ENCODE measurements at places on chromosomes 3 and 15.

DNA sequence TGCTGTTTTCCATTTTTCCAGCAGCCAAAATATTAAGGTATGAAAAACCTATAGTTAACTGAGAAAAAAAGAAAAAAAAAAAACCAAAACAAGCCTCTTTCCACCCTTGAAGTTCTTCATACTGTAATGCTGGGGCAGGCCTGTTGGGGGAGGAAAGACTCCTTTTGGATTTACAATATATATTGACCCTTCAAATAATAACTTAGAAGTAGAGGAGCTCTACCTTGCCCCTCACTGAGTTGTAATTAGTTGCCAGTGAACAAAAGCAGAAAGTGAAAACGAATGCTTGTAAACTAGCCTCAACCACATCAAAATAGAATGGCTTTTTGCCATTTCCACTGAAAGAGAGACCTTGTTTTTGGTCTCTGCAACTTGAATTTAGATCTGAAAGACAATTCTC lies 326.6 kb downstream of the NR2F2 start:
- DNase-seq: no peak

DNA sequence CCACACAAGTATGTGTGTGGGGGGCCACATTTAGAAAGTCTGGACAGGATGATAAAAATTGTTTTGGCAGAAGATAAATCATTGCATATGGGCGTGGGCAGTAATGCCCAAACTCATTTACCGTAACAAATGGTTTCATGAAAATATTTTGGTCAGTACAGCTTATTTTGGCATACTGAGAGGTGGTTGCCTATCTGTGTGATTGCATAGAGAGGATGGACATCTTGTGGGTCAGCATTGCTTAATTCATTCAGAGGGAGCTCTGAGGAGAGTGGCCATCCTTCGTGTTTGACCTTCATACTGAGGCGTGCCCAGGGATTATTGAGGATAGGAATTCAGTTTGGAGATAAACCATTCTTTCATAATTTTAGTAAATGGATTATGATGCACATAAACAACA lies 162.5 kb downstream of the GAP43 start:
- DNase-seq: no peak

DNA sequence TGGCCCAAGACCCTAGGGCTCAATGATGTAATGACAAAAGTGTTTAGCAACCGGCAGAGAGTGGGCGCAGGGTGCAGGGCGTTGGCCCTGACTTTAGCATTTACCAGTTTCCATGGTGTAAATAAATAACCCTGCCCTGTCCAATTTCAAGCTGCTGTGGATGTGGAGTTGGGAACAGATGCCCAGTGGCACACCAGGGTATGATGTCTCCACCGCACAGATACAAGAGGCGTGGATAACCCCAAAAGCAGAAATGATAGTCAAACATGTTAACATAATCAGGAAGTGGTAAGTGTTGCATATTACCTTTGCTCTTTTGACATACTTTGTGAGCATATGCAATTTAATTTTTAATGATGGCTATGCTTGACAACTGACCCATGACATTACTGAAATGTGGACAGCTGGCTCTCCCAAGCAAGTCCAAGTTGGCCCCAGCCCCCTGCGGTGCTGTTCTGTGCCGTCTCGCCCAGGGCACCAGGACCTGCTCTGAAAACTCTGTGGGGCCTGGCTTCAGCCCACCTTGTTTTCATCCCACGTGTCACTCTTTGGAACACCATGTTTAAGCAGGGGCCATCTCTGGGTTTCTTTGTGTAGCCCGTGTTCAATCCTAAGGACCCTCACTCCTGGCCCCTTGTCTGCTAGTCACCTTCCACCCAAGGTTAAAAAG lies 10.8 kb upstream of the ANPEP start:
- no peak for DNase-seq

- no peak for DNase-seq
Measured at GRCh38 chr15:77698481-77698880, 65.8 kb upstream of the LINGO1 start.

- DNase-seq: no peak
Measured at GRCh38 chr3:109924196-109924595, 586.9 kb upstream of the DPPA4 start.

DNA sequence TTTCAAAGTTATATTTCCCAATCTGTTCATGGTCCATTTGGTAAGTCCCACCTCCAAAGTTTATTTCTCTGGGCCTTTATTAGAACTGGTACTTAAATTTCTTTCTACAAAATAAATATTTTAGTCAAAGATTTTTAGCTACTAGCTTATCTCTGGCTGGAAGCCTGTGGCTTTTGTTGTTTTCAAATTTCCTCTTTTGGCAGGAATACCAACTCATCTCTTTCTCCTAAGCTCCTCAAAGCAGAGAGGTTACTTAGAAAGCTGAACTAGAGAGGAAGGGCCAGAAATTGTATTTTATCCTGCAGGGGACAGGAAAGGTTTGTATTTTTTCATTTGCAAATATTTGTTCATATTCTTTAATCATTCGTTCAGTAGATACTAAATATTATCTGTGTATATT lies 227.8 kb downstream of the TBL1XR1 start:
- DNase-seq: no peak

GRCh38 chr15:23797747-23798446 lies 110.8 kb upstream of the NDN start:
- no peak for DNase-seq

- no peak for DNase-seq
Measured at GRCh38 chr3:108327168-108327567, 30.8 kb downstream of the HHLA2 start.

DNA sequence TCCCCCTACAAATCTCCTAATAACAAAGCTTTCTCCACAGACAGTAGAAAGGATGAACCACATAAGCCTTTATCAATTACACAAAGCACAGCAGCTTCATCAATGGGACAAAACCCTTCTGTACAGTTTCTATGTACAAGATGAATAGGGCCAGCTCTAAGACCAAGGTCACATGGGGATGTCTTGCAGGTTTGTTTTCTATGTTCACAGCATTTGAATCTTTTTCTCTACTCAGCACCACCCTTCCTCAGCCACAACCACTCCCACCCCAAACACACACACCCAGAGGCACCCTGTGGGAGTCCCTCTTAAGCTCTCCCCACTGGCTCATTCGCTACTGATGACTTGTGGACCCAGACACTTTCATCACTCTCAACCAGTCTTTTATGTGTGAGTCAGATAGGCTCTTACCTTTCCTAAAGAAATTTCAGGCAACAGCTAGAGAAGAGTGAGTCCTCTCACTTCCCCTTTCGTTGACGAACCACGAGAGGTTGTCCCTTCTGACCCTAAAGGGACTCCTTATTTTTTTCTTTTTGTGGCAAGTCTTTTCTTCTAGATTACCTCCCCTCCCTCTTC lies 57.9 kb downstream of the ARHGAP31 start:
- DNase-seq: peak; percentile 8

GRCh38 chr3:82999777-83000176 lies 1238.3 kb upstream of the GBE1 start:
- no peak for DNase-seq

- DNase-seq: no peak
Measured at GRCh38 chr15:39618063-39618823, 37.4 kb downstream of the THBS1 start.

DNA sequence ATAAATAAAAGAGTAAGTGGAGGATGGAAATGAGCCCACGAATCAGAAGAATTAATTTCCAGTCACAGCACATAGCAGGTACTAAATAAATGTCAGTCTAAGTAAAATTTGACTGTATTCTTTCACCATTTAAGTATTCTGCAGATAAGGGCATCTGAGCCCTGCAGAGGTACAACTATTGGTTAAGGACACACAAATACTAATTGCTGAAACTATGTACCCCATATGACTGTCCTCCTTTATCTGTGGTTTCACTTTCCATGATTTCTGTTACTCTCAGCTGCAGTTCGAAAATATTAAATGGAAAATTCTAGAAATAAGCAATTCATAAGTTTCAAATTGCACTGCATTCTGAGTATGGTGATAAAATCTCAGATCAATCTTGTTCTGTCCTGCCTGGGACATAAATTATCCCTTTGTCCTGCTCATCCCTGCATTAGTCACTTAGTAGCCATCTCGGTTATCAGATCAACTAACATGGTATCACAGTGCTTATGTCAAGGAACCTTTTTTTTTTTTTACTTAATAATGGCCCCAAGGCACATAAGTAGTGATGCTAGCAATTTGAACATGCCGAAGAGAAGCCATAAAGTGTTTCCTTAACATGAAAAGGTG lies 95.1 kb downstream of the LSAMP start:
- DNase-seq: no peak

GRCh38 chr3:43035801-43036365 lies 56.8 kb downstream of the GASK1A start:
- no peak for DNase-seq

DNA sequence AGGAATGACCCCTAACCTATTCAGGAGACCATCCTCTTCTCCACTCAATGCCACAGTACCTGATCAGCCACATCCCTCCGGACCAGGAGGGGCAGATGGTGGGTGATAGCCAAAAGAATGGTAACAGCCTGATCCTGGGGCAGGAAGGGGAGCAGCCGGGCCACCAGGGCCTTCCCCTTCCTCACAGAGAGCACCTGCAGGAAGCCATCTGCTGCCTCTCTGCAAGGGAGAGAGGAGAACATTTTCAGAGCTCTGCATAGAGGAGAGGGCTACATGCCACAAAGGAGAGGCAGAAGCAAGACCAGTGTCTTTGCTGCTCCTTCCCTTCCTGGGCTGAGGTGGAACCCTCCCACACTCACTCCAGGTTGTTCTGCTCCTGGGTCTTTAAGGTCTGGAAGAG lies 5.5 kb upstream of the SPG11 start:
- no peak for DNase-seq

DNA sequence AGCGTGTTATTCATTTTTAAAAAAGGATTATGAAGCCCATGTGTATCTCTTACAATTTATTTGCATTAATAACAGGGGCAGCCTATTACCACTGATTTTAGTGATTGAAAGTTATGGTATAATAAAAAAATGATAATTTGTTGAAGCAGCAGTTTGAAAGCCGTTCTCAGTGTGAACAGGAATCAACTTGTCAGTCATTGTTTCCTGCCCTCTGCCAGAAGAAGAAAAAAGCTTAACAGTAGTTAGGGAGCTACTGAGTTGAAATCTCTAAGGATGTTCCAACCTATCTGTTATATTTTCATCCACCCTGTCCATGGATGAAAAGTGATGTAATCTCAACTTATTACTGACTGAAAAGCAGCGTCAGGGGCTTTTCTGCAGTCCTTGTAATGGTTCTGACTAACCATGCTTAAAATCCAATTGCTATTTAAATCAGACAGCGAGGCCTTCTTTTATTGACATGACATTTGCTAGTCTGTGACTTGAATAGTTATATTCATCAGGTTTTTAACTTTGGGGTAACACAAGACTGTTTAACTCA lies 486.7 kb downstream of the ROBO2 start:
- no peak for DNase-seq

GRCh38 chr3:41681479-41681878 lies 280.4 kb downstream of the ULK4 start:
- DNase-seq: no peak

DNA sequence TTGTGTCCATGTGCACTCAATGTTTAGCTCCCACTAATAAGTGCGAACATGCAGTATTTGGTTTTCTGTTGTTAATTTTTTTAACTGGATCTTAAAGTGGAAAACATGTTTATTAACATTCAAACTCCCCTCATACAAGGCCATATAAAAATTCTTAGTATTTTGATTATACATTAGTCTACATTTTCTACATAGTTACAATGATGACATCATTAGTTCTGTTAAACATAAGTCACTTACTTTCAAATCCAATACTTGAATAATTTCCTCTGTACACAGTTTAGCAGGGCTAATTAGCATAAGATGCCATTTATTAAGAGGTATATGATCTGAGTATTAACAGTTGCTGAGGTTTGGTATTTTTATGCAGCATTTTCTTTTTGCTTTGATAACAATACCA lies 91.3 kb upstream of the CCDC39 start:
- DNase-seq: no peak

DNA sequence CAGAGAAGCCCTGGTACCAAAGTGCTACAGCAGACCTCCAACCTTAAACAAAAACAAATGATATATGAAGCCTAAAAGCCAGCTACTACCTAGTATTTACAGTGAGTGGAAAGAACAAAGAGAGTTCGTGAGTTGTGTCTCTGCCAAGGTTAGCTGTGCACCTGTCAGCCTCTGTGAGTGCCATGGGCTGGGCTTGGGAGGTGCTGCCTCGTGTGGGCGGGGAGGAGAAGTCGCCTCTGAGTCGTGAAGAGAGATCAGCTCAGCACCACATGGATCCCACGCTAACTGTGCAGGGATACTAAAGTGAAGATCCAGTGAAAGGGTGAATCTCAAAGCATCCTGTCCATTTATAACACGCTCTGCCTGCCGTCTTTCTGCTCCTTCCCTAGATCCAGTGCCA lies 101.9 kb downstream of the CHDH start:
- DNase-seq: no peak

GRCh38 chr3:66028457-66028856 lies 10.3 kb downstream of the MAGI1 start:
- DNase-seq: no peak

GRCh38 chr3:54663501-54664011 lies 264.3 kb downstream of the LRTM1 start:
- DNase-seq: no peak

DNA sequence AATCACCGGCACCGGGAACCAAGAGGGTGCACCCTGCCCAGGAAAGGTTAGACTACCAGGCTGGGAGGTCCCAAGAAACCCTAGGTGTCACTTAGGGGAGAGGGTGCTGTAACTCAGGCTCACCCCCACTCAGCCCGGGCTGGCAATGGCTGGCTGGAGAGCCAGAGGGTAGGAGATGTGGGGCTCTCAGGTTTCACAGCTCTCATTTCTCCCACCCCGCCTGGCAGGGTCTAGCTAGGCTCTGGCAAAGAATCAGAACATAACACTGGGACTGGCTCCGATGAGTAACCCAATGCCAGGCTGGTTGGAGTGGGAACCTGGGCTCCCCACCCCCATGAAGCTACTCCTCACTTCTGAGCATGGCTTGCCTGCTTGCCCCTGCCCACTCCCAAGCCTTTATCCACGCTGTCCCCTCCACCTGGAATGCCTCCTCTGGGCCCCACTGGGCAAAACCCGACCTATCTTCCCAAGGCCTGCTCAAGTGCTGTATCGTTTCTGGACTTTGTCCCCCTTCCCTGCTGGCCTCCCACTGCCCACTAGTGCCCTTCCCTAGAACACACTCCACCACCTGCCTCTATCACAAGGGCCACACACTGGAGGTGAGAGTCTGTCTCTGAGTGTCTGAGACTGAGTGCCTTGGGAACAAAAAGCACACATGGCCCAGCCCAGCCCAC lies 2.0 kb downstream of the CIB2 start:
- DNase-seq: no peak

- no peak for DNase-seq
Measured at GRCh38 chr3:168645180-168645579, 549.5 kb upstream of the GOLIM4 start.

GRCh38 chr15:97189162-97189780 lies 771.2 kb upstream of the ARRDC4 start:
- no peak for DNase-seq

GRCh38 chr3:189513281-189514117 lies 117.7 kb upstream of the TP63 start:
- DNase-seq: no peak

- no peak for DNase-seq
Measured at GRCh38 chr3:38421679-38422336, 31.9 kb upstream of the ACVR2B start.
